ENCODE measurements at places on chromosomes 3 and 15. TPM values are rescaled to one million over a fixed set of nuclear protein-coding genes. Genes with fewer than 3 reads are reported as not detected.
A peak's percentile ranks its signal among the peaks of the same experiment; 100 is the strongest.

CFAP91 gene
- 58.0 TPM for polyA plus RNA-seq

AGBL1 gene
- polyA plus RNA-seq, result 0.70 TPM

- DNase-seq, result no peak
Observed at GRCh38 chr3:43291546-43291945, 5.2 kb downstream of the SNRK start.

DNA sequence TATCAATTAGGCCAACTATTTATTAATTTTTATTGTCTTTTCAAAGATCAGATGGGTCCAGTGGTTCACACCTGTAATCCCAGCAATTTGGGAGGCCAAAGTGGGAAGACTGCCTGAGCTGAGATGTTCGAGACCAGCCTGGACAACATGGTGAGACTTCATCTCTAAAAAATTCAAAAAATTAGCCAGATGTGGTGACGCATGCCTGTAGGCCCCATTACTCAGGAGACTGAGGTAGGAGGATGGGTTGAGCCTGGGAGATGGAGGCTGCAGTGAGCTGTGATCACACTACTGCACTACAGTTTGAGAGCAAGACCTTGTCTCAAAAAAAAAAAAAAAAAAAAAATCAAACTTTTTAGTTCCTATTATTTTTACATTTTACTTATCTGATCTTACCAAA, 8.2 kb downstream of the AP3S2 start:
- DNase-seq, result no peak

DNA sequence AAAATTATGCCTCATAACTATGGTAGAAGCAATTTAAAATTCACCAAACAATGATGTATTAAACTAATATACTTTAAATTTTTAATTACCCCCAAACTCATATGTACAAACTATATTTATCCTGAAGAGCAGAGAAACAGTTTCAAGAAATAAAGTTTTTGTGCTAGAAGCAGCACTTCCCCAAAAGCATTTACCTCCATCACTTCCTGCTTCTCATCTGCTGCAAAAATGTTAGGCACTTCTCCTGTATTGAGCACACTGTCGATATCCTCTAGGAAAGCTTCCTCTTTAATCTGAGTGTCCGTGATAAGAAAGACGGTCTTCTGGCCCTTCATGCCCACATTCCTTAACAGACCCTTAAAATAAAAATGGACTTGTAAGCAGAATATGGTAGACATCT, 101.5 kb upstream of the ASB14 start:
- no peak for DNase-seq

DNA sequence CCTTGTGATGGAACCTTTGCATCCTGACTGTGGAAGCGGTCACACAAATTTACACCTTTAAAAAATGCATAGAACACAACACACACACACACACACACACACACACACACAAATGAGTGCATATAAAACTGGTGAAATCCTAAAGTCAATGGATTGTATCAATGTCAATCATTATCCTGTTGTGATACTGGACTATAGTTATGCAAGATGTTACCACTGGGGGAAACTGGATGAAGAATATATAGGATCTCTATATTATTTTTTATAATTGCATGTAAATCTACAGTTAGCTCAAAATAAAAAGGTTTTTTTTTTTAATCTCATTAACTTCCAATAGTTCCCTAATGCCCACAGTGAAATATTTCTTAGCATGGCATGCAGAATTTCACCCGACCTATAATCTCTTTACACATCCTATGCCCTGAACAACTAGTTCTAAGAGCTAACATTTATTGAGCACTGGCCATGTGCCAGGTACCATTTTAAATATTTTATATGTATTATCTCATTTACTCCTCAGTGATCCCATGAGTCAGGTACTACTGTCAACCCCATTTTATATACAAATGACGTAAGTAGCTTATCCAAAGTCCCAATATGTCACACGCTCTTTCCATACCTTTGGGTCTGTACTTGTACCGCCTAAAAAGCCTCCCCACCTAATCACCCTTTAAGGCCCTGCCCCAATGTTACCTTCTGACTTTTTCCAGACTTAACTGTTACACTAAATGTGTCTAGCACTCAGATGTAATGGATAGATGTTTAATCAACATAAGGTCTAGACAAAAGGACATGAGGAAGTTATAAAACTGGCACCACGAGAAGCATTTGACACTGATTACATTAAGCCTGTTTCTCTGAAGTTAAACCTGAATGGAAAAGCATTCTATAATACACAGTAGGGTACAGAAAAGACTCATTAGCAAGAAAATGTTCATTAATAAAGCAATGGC, 5.5 kb downstream of the ABCC5 start:
- no peak for DNase-seq

DNA sequence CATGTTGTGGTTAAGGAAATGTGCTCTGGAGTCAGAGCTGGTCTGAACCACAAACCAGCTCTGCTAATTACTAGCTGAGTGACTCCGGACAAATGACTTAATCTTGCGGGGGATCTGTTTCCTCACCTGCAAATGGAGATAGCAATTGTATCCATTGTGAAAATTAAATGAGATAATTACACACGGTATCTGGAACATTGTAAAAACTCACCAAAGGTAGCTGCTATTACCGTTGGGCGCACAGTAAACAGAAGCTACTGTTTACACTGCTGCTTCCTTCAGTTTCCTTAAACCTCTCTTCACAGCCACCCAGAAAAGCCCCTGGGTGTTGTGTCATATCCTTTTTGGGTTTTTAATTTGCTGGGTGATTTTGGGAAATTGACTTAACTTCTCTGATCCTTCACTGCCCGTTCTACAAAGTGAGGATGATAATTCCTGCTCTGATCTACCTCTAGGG, 107.8 kb downstream of the MEGF11 start:
- no peak for DNase-seq

DNA sequence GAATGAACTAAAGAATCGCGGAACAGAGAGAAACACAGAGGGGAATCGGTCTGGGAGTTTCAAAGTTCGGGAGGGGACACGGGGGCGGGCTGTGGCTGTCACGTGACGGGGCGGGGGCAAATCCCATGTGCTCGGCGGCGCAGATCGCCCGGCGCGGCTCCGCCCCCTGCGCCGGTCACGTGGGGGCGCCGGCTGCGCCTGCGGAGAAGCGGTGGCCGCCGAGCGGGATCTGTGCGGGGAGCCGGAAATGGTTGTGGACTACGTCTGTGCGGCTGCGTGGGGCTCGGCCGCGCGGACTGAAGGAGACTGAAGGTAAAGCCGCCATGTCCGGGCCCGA, at the start of gene EIF4G1:
EIF4G1 (plus strand) TSS at position 244 of the 337 bp plus-strand sequence. CDS start 1,191 bp downstream, outside the sequence.
- DNase-seq, result peak; percentile 97

DNA sequence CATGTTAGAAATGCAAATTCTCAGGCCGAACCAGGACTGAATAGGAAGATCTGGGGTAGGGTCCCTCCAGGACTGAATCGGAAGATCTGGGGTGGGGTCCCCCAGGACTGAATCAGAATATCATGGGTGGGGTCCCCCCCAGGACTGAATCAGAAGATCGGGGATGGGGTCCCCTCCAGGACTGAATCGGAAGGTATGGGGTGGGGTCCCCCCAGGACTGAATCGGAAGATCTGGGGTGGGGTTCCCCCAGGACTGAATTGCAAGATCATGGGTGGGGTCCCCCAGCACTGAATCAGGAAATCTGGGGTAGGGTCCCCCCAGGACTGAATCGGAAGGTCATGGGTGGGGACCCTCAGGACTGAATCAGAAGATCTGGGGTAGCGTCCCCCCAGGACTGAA, 48.2 kb upstream of the TNK2 start:
- DNase-seq, result no peak

- DNase-seq, result no peak
Observed at GRCh38 chr3:83802801-83803200, 1156.0 kb upstream of the CADM2 start.

DNA sequence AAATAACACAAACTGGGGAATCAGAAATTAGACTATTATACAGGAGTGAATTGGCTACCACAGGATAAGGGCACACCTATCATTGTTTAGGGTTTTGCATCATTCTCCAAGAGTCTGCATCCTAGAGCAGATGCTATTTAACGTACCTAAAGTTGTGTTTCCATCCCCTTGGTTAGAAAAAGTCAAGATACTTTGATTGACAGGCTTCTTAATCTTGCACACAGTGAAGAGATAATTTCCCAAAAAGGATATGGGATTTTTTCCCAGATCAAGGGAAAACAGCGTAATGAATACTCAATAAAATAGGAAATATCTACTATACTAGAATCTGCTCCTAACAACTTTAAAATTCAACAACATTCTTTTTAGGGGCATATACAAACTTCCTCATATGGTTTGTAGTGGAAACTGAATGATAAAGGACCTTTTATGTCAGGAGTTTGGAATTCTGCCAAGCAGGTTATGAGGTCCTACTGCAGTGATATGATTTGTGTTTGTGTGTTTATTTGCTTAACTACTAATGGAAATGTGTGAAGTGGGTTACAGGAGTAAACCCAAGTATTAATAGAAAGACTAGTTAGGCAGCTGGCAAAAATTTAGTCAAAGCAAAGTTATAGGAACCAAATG, 124.1 kb upstream of the MME start:
- DNase-seq, result no peak

POTEB gene
- polyA plus RNA-seq, result 0.98 TPM

- DNase-seq, result no peak
Observed at GRCh38 chr15:39130556-39131379, 450.1 kb upstream of the THBS1 start.

DNA sequence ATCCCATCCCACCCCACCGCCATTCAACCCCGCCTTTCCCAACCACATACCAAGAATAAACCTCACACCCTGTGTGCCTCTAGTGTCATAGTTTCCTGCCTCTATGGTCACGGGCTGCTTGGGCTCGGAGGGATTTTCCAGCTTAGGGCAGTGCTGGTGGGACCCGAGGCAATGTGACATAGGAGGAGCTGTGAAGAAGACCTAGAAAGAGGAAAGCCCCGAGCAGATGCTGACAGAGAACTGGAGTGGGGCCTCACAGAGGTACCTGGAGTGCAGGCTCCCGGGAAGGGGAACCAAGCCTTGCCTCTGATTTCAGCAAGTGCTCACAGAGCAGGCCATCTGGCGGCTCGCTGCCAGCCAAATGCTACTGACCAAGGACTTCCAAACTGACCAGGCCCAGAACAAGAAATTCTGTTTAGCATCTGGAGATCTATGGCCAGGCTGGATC, 27.5 kb downstream of the BHLHE40 start:
- DNase-seq, result peak; percentile 61

DNA sequence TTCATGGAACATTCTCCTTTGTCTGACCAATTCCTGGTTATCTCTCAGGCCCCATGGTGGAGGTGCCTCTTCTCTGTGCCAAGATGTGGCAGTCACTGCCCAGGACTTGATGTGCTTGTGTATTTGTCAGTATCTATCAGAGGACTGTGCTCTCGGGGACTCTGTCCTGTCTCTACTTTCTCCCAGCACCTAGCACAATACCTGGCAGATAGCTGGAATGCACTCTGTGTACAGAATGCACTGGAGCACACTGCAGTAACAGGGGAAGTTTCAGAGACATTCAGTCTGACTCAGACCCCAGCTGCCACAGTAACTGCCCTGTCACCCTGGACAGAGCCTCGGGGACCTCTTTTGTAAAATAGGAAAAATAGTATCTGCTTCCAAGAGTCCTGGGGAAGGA, 34.6 kb upstream of the SV2B start:
- DNase-seq, result no peak

RYK gene
- polyA plus RNA-seq, result 82.6 TPM

MYZAP gene
- polyA plus RNA-seq, result 5.6 TPM

CHRNA5 gene
- polyA plus RNA-seq, result 3.7 TPM

DNA sequence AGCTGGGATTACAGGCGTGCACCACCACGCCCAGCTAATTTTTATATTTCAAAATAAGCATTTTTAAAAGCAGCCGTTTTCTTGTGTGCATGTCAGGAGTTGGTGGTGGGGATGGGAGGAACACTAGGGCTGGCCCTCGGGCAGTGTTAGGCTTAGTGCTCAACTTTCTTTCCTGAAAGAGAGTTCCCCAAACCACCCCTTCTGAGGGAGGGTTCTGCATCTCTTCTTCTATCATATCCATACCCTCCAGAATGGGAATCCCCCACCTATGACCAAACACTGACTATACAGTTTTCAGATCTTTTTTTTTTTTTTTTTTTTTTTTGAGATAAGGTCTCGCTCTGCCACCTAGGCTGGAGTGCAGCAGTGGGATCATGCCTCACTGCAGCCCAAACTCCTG, 12.5 kb downstream of the PFKFB4 start:
- no peak for DNase-seq

CPEB1 gene
- 60.8 TPM for polyA plus RNA-seq

GRCh38 chr3:189941125-189941524, 179.6 kb downstream of the P3H2 start:
- no peak for DNase-seq

COL6A5 gene
- polyA plus RNA-seq, result 2.6 TPM

EXD1 gene
- 47.0 TPM for polyA plus RNA-seq

- DNase-seq, result no peak
Observed at GRCh38 chr3:179418610-179419009, 32.7 kb downstream of the GNB4 start.

DNA sequence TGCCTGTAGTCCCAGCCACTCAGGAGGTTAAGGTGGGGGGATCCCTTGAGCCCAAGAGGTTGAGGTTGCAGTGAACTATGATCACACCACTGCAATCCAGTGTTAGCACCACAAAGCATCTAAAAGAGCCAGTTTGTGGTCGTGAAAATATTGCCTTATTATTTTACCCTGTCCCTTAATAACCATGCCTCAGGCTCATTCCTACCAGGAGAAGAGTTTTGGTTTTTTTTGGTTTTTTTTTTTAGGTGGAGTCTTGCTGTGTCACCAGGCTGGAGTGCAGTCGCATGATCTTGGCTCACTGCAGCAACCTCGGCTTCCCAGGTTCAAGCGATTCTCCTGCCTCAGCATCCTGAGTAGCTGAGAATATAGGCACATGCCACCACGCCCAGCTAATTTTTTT, 17.9 kb upstream of the AVEN start:
- no peak for DNase-seq

DNA sequence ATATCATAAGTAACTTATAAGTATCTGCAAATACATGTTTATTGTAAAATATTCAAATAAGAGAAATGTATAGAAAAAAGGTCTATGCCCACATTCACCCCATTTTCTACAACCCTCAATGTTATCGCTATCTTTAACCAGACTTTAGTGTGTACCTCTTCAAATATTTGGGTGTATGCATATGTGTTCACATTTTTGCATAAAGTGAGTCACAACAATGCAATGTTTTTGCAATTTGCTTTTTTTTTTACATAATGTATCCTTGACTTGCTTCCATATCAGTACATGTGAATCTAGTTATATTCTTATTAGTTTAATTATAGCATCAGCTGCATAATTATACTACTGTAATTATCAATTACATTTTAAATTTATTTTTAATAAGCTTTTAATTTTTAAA, 117.3 kb upstream of the LYSMD4 start:
- DNase-seq, result no peak

TUSC7 gene
- 24.0 TPM for polyA plus RNA-seq

- DNase-seq, result no peak
Observed at GRCh38 chr3:40211579-40211978, 97.9 kb upstream of the EIF1B start.

- peak; percentile 56 for DNase-seq
Observed at GRCh38 chr3:132284781-132285619, 32.2 kb upstream of the ACP3 start.

A4GNT gene
- not detected for polyA plus RNA-seq
